Activated T-cell treated with anti-CD3 and anti-CD28 coated beads for 24 hours (primary cell): ENCODE measurements at places on chromosomes 3 and 15.

GRCh38 chr15:31013863-31014607 is 22.6 kb upstream of the MTMR10 start:
- no peak for DNase-seq

DNA sequence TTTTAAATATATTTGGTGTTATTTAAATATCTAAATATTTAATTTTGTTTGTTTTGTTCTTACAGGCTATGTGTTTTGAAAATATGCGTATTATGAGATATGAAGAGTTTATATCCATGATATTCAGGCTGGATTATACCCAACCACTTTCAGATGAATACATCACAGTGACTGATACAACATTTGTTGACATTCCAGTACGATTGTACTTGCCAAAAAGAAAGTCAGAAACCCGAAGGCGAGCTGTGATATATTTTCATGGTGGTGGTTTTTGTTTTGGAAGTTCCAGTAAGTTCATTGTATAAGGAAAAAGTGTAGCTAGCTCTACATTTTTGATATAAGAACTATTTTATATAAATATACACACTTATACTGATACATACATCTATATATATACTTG is 6.9 kb downstream of the AADACL2 start:
- no peak for DNase-seq

DNA sequence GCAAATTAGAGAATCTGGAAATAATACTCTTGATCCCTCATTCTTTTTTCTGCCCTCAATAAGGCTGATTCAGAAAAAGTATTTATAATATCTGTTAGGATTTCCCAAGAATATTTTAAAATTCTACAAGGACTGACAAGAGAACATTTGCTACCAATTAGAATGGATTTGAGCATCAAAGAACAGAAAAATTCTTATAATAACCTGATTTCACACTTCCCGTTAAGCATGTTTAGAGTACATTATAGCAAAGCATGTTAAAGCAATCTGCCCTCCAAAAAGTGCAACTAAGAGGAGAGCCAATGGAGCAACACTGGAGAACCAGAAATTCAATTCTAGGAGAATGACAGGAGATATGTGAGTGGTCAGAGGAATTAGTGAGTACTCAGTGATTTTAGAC is 57.2 kb downstream of the THBS1 start:
- no peak for DNase-seq

- DNase-seq, result no peak
These were observed 109.8 kb downstream of the PLCH1 start for GRCh38 chr3:155635056-155635455.

- no peak for DNase-seq
These were observed 46.0 kb upstream of the RASGRF1 start for GRCh38 chr15:79136434-79137046.

- no peak for DNase-seq
These were observed 45.8 kb upstream of the ETV5 start for GRCh38 chr3:186154641-186155040.

GRCh38 chr15:27707257-27707656 is 391.9 kb downstream of the OCA2 start:
- DNase-seq, result no peak

GRCh38 chr3:184884359-184885017 is 72.5 kb downstream of the VPS8 start:
- no peak for DNase-seq

DNA sequence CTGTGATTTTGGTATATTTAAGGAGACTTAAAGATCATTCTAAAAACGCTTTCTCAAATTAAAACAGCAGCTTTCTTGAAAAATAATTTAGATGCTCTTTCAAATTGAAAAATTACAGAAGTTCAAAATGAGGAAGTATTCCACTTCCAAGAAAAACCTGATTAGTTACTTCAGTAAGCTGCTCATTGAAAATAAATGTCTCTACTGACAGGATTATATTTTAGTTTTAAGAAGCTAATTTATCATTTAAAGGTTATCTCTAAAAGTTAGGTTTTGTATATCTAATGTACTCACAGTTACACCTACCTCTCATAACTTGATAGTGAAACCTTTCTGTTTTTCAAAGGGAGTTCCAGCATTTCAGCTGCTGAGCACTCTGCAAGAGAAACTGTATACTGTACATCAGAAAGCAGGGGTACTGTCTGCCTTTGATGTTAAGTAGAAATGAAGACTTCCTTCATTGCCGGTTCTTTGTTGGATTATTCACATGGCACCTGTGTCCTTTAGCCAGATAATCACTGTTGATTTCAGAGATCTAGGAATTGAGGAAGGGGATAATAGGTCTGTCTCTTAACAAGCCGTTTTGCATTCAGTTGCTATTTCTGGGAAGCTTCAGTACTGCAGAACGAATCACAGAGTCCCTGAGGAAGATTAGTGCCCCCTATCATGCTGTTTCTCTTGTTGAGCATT is 161.6 kb downstream of the TCF12 start:
- no peak for DNase-seq

DNA sequence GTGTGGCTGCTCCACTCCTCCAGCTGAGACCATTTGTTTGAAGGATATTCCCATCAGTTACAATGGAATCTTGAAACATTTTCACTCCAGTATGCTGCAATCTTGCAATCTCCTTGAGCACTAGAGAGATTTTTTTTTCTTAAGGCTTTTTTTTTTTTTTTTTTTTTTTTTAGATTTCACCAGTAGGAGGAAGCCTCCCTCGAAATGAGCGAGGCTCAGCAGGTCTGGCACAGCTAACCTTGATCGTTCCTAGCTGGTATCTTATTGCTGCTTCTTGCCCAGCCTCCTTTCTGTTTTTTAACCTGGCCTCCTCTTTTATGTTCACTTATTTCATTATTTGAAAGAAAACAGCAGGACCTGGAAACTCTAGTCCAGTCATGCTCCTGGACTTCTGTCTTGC is 48.1 kb downstream of the RAP2B start:
- no peak for DNase-seq

DNA sequence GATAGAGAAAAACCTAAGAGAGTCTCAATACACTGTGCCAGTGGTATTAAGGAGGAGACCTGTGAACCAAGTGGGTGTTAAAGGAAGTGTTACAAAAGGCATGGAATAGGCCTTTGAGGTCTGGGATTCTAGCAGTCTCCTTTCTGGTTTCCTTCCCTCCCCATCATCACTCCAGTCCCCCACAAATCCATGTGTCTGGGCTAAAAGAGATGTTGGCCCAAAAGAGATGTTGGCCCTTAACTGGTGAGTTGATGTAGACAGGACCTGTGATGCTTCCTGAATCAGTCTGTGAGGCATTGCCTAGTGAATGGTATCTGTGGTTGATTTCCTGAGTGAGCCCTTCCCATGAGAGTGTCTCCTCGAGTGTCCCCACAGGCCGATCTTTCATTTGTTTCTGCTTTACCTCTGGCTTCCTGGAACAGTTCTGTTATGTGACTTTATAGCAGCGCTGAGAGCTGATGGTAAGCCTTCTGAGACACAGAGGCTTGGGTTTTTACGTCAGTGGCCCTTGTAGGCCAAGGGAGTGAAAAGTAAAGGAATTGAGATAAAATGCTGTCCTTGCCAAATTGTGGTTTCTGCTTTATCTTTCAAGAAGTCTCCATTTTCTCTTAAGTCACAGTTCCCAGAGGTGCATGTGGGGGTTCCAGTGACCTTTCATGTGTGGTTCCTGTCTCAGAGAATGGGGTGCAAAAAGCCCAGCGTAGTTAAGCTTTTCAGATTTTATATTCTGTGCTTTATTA is 87.8 kb downstream of the KLHL25 start:
- no peak for DNase-seq

DNA sequence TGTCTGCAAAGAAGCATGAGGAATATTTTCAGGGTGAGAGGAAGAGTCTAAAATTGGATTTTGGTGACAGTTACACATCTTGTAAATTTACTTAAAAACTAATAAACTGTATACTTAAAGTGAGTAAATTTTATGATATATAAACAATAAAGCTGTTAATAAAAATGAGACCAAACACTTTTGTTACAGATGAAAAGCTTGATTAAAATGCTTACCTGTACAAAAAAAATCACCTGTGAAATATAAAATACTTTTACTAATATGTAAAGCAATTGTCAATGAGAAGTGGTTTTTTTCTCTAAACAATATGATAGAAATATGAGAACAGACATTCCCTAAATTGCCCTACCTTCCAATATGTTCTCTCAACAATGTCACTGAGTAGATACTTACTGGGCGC is 27.2 kb upstream of the CPB1 start:
- no peak for DNase-seq

DNA sequence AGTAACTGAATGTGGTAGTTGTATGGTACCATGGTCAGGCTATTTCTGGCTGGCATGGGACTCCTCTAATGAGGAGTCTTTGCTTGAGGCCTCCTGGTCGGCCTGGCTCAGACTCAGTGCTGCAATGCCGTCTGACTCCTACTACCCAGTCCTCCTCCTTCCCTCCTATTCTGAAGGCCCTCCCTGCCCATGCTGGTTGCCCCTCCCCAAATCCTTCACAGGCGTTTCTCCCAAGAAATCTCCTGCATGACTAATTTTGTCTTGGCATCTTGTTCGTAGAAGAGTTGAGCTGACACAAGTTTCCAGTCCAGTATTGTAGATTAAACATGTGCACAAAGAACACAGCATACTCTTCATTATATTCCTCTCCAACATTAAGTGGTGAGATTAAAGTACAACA is 115.5 kb downstream of the NFKBIZ start:
- DNase-seq, result no peak

- no peak for DNase-seq
These were observed 74.9 kb upstream of the SKOR1 start for GRCh38 chr15:67750371-67750770.

GRCh38 chr3:107452436-107452835 is 70.3 kb upstream of the BBX start:
- DNase-seq, result no peak

DNA sequence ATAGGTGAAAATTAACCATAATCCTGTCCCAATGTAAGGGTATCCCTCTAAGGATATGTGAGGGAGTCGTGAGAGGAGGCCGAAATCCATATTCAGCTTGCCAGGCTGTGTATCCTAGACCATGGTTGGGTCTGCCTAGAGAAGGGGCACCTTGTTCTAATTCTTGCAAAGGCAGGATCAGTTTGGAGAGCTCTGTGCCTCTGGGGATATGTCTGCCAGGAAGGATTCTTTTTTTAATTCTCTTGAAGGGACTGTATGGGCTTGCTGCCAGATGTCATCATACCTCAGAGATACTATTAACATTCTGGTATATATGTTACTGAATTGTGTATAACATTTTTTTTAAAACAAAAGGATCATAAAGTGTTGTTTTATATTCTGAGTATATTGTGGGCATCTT is 2.4 kb downstream of the ATP1B3 start:
- no peak for DNase-seq

- no peak for DNase-seq
These were observed 20.1 kb upstream of the AMOTL2 start for GRCh38 chr3:134394380-134394779.

DNA sequence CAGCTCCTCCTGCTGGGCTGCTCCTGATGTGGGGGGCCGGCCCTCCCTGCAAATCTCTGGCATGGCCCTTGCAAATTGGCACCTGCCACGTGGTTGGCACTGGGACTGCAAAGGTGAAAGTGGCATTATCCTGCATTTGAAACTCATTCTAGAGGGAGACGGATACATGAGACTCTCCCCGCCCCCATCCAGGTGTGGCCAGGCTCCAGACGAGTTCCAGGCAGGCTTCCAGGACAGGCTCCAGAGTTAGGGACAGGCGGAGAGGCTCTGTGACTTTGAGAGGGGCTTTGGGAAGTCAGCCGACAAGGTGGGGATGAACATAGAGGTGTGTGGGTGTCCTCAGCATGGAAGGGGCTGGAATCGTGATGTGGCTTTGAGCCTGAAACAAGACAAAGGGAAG is 178.5 kb downstream of the APBA2 start:
- DNase-seq, result no peak

GRCh38 chr3:105364128-105364527 is 2.6 kb upstream of the ALCAM start:
- DNase-seq, result no peak

- no peak for DNase-seq
These were observed 272.1 kb downstream of the UACA start for GRCh38 chr15:70491201-70491621.

- DNase-seq, result no peak
These were observed 55.3 kb downstream of the BBX start for GRCh38 chr3:107578091-107578490.

DNA sequence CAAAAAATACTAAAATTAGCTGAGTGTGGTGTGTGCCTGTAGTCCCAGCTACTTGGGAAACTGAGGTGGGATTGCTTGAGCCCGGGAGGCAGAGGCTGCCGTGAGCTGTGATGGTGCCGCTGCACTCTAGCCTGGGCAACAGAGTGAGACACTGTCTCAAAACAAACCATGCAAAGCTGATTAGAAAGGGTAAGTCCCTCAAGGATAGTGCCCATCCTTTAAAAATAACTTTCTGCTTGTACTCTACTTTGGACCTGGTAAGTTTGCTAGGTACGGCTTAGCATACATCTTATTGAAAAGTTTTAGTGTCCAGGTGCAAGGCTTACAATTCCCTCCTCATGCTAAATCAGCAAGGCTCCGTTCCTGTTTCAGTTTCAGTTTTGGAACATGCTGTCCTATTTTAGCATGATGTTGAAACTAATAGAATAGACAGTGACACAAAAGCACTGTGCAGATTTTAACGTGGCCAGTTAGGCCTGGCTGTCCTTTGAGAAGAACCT is 21.4 kb downstream of the FEM1B start:
- DNase-seq, result no peak

GRCh38 chr15:84702961-84703482 is 12.9 kb downstream of the SEC11A start:
- no peak for DNase-seq

DNA sequence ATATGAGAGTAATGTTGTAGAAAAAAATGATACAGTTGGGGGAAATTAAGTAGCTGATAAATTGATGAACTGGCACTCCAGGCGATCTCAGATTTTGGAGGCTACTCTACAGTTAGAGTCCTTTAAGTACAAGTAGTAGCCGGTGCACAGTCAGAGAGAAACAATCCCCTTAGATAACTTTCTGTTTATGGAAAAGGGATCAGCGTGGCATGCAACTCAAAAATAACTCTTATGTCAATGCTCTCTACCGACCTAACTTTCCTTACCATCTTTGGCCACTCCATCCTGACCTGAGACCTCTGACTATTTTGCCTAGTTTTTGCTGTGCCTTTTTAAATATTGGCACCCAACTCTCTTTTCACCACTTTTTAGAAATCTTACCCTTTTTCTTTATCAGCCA is 299.6 kb downstream of the UNC13C start:
- DNase-seq, result no peak

- no peak for DNase-seq
These were observed 41.5 kb downstream of the RBP2 start for GRCh38 chr3:139434764-139435307.
